ENCODE measurements at places on chromosomes 2 and 18.

DNA sequence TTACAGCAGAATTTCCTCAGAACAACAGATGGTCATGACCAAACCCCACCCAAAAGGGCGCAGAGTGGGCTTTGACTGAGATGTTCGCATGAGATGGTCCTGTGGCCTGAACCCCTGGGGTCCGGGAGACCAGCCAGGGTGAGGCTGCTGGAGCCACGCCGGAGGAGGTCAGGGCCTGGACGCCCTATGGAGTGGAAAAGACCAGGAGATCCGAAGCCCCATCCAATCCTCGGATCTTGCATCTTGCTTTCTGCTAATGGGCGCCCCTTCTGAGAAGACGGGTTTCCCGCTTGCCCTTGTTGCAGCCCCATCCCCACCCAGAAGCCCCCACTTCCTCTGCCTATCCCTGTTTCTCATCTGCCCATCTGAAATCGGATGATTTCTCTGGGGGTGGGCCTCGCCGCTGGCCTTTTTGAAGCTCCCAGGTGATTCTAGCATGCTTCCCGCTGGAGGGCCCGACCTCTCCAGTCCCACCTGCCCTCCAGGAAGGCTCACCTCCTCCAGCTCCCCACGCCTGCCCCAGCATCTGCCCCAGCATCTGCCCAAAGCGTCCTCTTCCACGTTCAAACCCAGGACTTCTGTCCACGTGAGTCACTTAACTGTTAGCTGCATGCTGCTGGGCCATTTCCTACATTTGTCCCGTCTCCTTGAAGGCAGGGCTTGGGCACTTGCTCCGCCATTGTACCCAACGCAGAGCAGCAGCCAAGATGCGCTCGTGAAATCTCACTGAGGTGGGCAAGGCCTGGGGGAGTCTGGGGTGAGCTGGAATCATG lies 4.3 kb upstream of the CNDP1 start:
- DNase-seq = no peak

GRCh38 chr2:26536371-26537068 lies 58.6 kb upstream of the OTOF start:
- DNase-seq = no peak

DNA sequence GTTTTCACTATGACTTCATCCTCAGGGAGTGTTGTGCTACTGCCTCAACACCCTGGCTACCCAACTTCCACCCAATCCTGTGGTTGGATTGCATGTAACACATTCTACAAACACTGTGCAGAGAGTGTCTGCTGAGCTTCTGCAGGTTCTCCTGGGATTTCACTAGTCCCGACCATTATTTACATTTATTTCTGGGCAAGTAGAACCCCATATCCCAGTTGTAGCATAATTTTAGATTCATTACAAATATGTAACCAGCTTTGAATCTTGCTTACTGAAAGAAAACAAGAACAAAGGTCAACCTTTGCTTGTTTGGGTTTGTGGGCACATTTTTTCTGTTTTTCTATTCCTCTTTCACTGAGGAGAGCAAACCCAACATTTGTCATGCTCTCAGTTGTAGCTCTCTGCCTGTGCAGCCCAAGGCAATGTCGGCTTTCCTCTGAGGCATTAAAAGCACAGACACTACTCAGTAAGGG lies 2036.1 kb upstream of the LRRTM1 start:
- no peak for DNase-seq

DNA sequence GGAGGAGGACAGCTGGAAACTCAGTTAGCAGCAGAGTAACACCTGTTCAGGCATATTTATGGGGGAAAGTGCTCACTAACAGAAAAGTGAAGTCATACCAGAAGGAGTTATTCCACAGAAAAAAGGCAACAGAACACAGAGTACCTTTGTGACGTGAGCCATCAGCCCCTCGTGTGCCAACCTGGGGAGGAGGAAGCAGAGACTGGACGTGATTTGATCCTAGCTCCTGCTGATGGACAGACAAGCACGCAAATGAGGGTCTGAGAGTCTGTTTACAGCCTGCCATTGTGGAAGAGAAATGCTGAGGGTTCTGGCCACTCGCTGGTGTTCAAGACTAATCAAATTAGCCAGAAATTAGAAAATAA lies 120.7 kb downstream of the ZNF521 start:
- DNase-seq = no peak

- DNase-seq = no peak
Measured at GRCh38 chr2:16150456-16151280, 210.3 kb downstream of the MYCN start.

GRCh38 chr2:207233731-207234130 lies 68.0 kb upstream of the KLF7 start:
- DNase-seq = no peak

- DNase-seq = no peak
Measured at GRCh38 chr2:190121971-190122370, 59.4 kb upstream of the MSTN start.

- no peak for DNase-seq
Measured at GRCh38 chr2:143169105-143169504, 39.9 kb downstream of the ARHGAP15 start.

- DNase-seq = peak; percentile 95
Measured at GRCh38 chr2:172995323-172996244, 80.1 kb upstream of the MAP3K20 start.

GRCh38 chr2:233225230-233226068 lies 26.0 kb upstream of the ATG16L1 start:
- no peak for DNase-seq
